Dermis blood vessel endothelial cell (primary cell): ENCODE measurements at places on chromosomes 12 and 14. TPM values are rescaled to one million over a fixed set of nuclear protein-coding genes. Genes with fewer than 3 reads are reported as not detected.

SOAT2 gene
- total RNA-seq = not detected in 2 replicates

FLRT2 gene
- 213 and 216 TPM in 2 replicates for total RNA-seq

MTHFD1 gene
- total RNA-seq = 39.8 and 112 TPM in 2 replicates

KIF5A gene
- total RNA-seq = 0.09 and 0.17 TPM in 2 replicates

TAS2R10 gene
- 0.17 and 0.37 TPM in 2 replicates for total RNA-seq

AVPR1A gene
- total RNA-seq = under 0.01 and 0.19 TPM in 2 replicates

CMKLR1 gene
- total RNA-seq = 0.19 and 1.0 TPM in 2 replicates

STAT2 gene
- 72.7 and 95.0 TPM in 2 replicates for total RNA-seq

TRPV4 gene
- 1.4 and 2.5 TPM in 2 replicates for total RNA-seq

OTX2 gene
- not detected in 2 replicates for total RNA-seq

SLC35F4 gene
- not detected in 2 replicates for total RNA-seq

IFI27 gene
- 75.5 and 375 TPM in 2 replicates for total RNA-seq

OR2AP1 gene
- total RNA-seq = not detected in 2 replicates

LPAR5 gene
- total RNA-seq = not detected in 2 replicates

ACVR1B gene
- 9.9 and 17.4 TPM in 2 replicates for total RNA-seq

TMED8 gene
- 11.2 and 12.9 TPM in 2 replicates for total RNA-seq

ING4 gene
- 44.0 and 61.1 TPM in 2 replicates for total RNA-seq

HOXC13 gene
- not detected in 2 replicates for total RNA-seq

KLHDC1 gene
- 1.6 and 6.6 TPM in 2 replicates for total RNA-seq

AGAP2 gene
- total RNA-seq = under 0.01 and 0.19 TPM in 2 replicates

SOCS2 gene
- total RNA-seq = 83.3 and 93.6 TPM in 2 replicates

ACVRL1 gene
- total RNA-seq = 680 and 721 TPM in 2 replicates

GARIN6 gene
- not detected in 2 replicates for total RNA-seq

AQP6 gene
- total RNA-seq = 0.05 TPM in 1 of 2 replicates, not detected in the other

IKBIP gene
- total RNA-seq = 44.4 and 51.6 TPM in 2 replicates

REP15 gene
- 7.0 and 10.9 TPM in 2 replicates for total RNA-seq

CLEC2A gene
- not detected in 2 replicates for total RNA-seq

FAM181A gene
- total RNA-seq = not detected in 2 replicates

FITM1 gene
- total RNA-seq = 0.42 and 0.51 TPM in 2 replicates

VTI1B gene
- total RNA-seq = 50.2 and 61.8 TPM in 2 replicates

GZMB gene
- not detected in 2 replicates for total RNA-seq

FAM186B gene
- total RNA-seq = 0.19 and 0.34 TPM in 2 replicates

VRTN gene
- total RNA-seq = not detected in 2 replicates

TMEM30B gene
- 0.33 and 0.34 TPM in 2 replicates for total RNA-seq
